Right lobe of liver (tissue), 6 donors: ENCODE measurements at places on chromosomes 2 and 18. TPM values are rescaled to one million over a fixed set of nuclear protein-coding genes. Genes with fewer than 3 reads are reported as not detected.
A peak's percentile ranks its signal among the peaks of the same experiment; 100 is the strongest.

GRCh38 chr18:21281603-21282002 lies 39.6 kb downstream of the GREB1L start:
- no peak for DNase-seq

GRCh38 chr2:145744541-145745386 lies 1224.8 kb upstream of the ZEB2 start:
- no peak for DNase-seq

DNA sequence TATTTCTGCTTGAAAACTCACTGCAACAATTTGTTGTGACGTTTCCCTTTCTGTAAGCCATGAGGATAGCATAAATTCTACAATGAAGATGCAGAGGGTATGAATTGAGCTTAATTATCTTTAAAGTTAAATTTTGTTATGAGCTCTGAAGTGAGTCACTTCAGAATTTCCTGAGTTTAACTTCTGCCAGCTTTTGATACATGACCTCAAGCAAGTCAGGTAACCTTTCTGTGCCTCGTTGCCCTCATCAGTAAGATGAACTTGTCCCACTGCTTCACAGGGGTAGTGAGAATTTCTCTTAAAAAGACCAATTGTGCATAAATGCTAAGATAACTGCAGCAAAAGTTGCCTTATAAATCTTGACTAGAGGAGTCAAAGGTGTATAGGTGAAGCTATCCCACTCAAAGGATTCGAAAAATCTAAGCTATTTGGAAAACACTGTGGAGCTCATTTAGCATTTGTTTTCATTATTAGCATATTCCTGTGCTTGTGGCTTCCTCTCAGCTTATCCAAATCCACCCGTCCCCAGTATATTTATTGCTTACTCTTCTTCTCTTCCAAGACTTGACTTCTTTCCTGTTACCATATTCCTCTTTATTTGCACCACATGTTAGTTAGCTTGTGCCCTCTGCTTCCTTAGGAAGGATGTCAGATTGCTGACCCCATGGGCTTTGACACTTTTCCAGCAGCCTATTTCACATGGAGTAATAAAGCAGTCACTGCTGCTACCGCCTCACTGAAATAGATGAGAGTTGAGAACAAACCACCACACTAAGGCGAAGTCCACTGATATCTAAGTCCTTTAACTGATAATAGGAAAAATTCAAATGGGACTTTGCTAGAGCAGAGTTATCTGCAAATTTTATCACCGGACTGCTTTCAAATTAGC lies 428.6 kb downstream of the ERBB4 start:
- DNase-seq = no peak

GRCh38 chr2:207408086-207408794 lies 121.5 kb upstream of the CREB1 start:
- peak; percentile 50 for DNase-seq

- DNase-seq = no peak
Measured at GRCh38 chr18:33532978-33533377, 45.0 kb upstream of the ASXL3 start.

GRCh38 chr18:63098018-63098981 lies 221.3 kb downstream of the BCL2 start:
- DNase-seq = no peak

- DNase-seq = no peak
Measured at GRCh38 chr2:217599906-217600305, 402.9 kb downstream of the TNS1 start.

GRCh38 chr2:136031711-136032110 lies 46.3 kb upstream of the DARS1 start:
- no peak for DNase-seq

- no peak for DNase-seq
Measured at GRCh38 chr2:55771612-55772011, 78.0 kb upstream of the PNPT1 start.

- no peak for DNase-seq
Measured at GRCh38 chr2:115807276-115807675, 1364.8 kb downstream of the DPP10 start.

DNA sequence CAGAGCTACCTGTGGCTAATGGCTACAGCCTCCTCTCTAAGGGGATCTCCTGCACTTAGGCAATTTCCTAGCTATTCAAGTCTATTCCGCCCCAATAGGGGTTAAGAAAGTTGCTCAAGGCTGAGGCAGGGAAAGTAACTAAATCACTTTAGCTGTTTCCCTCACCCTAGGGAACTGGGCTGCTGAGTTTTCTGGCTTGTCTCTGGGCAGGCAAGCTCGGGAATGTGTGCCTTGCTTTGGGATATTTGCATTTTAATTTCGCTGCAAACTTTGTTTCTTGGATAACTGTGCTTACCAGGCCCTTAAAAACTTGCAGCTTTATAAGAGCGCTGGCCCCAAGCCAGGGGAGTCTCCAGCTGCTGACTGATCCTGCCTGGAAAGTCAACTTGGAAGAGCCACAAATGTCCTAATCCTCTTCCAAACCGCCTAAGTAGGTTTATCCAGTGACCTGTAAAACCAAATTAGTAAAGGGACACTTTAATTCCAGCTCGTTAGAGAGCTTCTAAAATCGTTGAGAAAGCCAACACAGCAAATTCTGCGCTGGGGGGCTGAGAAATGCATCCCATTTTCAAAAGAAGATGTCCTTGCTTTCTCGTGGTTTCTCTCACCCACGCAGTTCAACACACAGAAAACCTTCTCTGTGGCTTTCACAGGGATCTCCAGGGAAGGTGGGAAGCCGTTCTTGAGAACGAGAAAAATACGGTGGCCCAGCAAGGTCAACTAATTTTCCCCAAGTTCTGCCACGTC lies 59.5 kb upstream of the SP3 start:
- no peak for DNase-seq

DNA sequence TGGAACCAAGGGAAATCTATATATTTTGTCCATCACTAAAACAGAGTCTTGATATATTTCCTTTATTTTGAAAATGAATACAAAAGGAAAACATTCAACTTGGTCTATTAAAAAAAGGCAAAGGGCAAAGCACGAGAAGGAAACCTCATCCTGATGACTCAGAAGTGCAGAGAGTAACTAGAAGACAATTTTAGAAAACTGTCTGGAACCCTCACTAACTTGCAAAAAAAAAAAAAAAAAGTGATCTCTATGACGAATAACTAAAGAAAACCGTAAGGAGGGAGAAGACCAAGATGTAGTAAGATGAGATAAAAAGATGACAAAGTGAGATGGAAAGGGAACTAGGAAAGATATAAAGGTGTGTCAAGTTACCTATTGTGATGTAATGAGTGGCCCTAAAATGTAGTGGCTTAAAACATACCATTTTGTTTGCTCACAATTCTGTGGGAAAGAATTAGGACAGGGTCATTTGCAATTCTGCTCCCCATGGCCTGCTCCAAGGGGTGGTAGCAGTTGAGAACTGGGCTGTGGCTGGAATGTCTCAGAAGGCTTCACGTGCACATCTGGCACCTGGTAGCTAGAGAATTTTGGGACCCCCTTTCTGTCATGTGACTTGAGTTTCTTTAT lies 303.0 kb downstream of the DYSF start:
- no peak for DNase-seq

GRCh38 chr2:45912109-45912508 lies 260.6 kb downstream of the PRKCE start:
- no peak for DNase-seq

GRCh38 chr18:8730080-8730827 lies 24.9 kb downstream of the MTCL1 start:
- peak; percentile 67 for DNase-seq

GRCh38 chr2:105609746-105610402 lies 134.8 kb upstream of the NCK2 start:
- DNase-seq = no peak

GRCh38 chr2:144078802-144079724 lies 440.9 kb downstream of the ZEB2 start:
- DNase-seq = no peak

GRCh38 chr2:11710210-11710609 lies 36.2 kb upstream of the LPIN1 start:
- DNase-seq = no peak

- DNase-seq = no peak
Measured at GRCh38 chr2:19362094-19362754, 3.8 kb upstream of the OSR1 start.

DNA sequence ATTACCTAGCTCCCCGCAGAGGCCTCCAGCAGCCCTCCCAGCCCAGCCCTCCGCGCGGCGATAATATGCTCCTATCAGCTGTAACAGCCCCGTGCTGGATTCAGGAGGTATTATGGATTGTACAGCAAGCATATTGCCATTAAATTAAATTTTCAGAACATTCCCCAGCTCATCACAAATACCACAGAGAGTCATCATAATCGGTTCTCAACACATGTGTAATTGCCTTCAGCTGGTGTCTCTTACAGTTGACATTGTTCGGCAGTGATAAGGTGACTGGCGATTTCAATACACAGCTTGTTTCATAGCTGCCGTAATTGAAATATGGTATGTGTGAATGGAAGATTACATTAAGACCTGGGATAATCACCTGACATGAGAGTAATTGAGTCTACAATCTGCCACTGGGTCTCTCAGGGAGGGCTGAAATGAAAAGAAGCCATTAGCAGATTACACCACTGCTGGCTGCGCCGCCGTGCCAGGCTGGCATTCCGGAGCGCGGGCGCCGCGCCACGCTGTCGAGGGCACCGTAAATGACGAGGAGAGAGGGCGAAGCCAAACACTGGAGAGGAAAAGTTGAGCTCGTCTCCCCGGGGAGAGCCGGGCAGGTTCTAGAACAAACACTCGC lies 549.4 kb upstream of the SALL3 start:
- no peak for DNase-seq

DNA sequence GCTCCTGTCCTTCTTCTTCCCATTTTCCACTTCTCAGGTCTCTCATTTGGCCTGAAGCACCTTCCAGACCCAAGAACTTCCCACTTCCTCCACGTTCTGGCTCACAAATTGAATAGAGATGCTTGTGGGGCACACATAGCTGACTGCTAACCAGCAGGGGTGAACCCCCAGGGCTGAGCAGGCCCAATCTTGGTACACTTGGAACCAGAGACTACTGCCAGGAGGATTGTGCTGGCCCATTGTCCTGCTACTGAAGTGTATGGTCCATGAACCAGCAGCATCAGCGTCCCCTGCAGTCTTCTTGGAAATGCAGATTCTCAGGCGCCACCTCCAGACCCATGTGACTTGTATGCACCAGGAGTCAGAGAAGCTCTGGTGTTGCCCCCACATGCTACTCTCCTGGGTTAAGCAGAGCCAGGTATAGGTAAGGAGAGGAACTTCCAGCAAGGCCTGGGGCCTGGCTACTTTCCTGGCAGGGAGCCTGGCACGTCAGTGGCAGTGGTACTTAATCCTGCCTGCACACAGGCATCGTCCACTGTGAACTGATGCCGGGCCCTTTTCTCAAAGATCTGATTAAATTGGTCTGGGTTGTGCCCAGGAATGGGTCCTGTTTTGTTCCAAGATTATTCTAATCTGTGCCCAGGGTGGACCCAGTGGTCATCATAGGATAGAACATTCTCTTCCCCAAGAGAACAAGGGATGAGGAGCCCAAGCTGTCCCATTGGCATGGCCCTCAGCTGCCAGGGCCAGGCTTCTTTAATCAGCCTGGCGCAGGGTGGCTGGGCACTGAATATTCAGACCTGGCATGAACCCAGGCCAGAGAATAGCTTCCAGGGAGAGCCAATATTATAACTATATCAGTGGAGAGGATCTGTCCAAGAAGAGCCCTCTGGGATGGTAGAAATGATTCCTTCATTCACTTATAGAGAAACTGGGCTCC lies 248.7 kb downstream of the SOX11 start:
- DNase-seq = no peak

DNA sequence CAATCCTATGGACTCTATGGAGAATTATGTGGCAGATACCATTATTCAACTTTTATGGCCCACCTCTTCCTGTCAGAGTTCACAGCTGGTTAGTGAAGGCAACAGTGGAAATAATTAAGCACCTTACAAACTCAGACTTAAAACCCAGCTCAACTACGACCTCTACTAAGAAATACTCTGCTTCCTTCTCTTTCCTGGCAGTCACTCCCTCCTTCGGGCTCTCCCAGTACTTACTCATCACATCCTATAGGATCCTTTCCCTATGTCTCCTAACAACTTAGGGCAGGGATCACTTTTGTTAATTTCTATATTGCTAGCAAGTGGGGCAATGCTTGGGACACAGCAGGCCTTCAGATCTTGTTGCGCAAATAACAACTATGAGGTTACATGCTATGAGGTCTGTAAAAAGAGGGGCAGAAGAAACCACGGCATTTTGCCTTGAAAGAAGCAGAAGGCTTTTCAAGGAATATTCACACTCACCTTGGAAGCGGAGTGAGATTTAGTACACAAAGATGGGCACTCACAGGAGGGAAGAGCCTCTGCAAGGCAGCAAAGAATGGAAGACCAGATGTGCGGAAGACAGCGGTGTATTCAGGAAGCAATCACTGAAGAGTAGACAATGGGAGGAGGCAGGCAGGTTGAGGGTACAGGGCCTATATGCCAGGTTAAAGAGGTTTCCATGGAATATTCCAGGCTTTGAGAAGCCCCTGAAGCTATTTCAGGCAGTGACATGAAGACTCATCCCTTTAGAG lies 2.1 kb downstream of the STK39 start:
- DNase-seq = no peak

DNA sequence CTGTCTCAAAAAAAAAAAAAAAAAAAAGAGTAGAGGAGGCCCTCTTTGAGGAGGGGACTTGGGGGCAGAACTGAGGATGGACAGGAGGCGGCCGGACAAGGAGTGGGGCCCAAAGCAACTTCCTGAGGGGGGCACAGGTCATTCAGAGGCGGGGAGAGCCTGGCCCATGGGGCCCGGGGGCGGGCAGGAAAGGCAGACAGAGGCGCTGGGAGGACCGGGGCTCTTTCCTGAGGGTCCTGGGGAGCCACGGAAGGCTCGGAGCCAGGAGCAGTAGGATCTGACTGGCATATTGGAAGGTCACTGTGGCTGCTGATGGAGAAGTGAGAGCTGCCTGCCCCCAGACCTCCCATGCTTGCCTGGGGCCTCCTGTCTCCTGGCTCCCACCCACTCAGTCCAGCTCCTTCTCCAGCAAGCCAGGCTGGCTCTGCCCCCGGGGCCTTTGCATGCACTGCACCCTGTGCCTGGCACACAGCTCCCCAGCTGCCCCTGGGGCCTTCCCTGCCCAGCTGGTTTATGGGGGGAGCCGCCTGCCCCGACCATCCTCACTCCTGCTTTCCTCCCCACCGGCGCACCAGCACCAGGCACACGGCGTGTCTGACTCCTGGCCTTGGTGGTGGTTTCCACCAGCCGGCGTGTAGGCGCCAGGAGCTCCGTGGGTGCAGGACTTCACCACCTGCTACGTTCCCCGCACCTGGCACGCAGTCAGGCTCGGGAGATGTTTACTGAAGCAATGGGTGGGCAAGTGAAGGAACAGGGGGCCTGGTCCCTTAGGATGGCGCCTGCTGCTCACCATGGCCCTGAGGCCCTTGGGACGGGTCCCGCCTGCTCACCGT lies 5.6 kb downstream of the ESPNL start:
- no peak for DNase-seq

GRCh38 chr2:54639609-54640008 lies 83.9 kb upstream of the EML6 start:
- DNase-seq = no peak

- DNase-seq = no peak
Measured at GRCh38 chr2:176136374-176137251, 7.1 kb downstream of the HOXD8 start.

The SERPINB3 gene
- total RNA-seq = not detected

The GKN1 gene
- total RNA-seq = not detected

The UBE2F gene
- total RNA-seq = 27.2 TPM

The LTBP1 gene
- total RNA-seq = 9.1 TPM

The POTEE gene
- not detected for total RNA-seq

The UBXN4 gene
- total RNA-seq = 65.5 TPM

The CDH20 gene
- total RNA-seq = not detected

The TMEFF2 gene
- total RNA-seq = not detected

The DPP10 gene
- total RNA-seq = not detected

The B3GNT7 gene
- 0.79 TPM for total RNA-seq

The UGT1A10 gene
- total RNA-seq = not detected

The TBR1 gene
- total RNA-seq = not detected
